Uterus (tissue), 4 donors: ENCODE measurements at places on chromosomes 2 and 18.
A peak's percentile ranks its signal among the peaks of the same experiment; 100 is the strongest.

- no peak for DNase-seq
Measured at GRCh38 chr2:149399934-149400615, 69.7 kb downstream of the LYPD6 start.

DNA sequence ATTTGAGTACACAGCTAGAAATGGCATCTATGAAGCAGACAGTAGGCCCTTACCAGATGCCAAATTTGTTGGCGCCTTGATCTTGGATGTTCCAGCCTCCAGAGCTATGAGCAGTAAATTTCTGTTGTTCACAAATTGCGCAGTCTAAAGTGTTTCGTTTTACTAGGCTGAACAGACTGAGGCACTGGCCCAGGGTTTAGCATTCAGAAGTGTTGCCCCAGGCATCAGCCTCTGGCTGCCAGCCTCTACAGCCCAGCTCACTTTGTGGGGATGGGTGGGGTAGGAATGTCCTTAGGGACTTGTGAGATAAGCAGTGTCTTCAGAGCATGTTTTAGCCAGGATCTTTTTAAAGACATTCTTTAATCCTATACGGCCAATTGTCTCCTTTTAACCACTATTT is 51.5 kb upstream of the MGAT5 start:
- no peak for DNase-seq

DNA sequence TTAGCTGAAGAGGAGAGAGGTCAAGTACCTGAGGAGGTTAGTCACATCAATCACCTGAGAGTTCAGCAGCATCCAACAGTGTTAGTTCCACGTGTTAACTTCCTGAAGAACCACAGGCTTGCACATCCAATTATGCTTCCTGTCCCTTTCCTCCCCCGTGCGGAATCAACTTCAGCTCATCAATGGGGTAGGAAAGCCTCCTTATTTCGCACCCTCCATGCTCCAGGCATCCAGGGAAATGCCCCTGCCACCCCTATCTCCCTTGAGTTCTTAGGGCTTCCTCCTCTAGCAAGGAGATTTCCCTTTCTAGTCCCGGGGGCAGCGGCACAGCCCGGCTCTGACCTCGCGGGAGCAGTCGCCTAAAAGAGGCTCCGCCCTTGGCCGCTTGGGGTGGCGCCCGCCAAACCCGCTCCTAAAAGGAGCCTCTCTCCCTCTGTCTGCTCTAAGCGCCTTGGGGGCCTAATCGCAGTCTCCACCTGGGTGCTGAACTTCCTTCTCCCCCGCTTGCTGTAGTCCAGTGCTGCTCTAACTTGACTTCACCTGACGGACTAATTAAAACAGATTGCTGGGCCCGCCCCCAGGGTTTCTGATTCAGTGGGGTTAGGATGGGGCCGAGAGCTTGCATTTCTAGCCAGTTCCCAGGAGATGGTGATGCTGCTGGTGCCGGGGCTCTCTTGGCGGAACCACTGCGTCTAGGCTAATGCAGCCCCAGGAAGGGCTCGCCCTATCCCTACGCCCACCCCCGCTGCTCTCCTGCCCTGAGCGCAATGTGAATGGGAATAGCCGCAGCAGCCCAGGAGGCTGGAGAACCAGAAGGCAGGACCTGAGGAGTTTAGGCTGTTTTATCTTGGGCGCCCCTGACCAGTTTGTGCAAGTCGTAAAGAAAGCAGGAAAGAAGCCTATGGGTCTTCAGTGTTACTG is 3.4 kb upstream of the TET3 start:
- no peak for DNase-seq

DNA sequence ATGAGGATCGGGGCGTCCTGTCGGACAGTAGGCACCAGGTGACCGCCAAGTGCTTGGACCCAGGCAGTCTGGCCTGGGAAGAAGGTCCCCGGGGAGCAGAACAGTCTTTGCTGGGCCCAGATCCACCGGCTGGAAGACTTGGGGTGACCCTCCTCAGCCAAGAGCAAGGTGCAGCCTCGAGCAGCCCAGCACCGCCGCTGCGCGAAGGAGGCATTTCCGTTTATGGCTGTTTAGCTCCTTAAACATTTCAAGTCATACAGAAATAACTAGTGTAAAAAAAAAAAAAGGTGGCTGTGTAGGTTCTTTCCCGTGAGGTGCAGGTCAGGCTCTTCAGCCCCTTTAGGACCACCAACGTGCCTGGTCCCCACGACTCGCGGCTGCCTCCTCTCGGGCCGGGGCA is 370.2 kb downstream of the CMPK2 start:
- no peak for DNase-seq

DNA sequence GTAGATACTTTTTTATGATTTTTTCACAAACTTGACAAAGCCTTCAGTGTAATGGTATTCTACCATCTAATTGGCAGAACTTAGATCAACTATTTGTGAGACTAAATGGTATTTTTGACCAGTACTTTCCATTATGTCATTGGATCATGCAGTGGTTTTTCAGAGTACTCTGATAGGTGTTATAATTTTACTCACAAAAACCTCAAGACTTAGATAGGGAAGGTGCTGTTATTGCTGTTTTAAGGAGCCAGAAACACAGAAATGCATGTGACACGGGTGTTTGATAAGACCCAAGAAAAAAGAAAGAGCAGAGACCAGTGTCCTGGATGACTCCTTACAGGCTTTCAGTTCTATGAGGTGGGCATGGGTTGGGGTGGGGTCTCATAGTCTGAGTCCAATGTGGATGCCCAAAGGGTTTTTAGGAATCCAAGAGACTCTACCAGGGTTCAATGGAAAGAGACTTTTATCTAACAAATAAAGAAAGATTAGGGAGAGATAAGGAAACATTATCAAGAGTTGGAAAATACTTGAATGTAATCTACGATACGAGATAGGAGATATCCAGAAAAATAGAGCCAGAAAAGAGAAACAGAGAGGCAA is 31.3 kb downstream of the SP140 start:
- DNase-seq: no peak

GRCh38 chr2:210884227-210884626 is 327.8 kb downstream of the CPS1 start:
- no peak for DNase-seq

DNA sequence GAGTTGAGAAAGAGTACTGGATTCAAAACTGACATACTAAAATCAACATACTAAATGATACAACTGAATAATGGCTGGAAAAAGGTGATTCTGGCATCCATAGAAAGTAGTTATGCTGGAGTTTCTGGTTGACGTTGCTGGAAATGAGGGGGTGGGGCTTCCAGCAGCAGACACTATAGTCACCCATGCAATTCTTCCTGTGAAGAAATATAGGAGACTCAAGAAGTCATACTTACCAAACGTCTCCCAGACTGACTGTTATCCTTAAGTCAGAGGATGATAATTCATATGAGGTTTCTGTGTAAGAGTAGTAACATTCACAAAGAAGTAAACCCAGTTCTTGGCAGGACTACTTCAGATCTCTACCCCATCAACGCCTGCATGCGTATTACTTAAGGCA is 23.6 kb downstream of the DTNB start:
- no peak for DNase-seq

GRCh38 chr2:153416071-153416470 is 62.5 kb downstream of the RPRM start:
- DNase-seq: no peak

DNA sequence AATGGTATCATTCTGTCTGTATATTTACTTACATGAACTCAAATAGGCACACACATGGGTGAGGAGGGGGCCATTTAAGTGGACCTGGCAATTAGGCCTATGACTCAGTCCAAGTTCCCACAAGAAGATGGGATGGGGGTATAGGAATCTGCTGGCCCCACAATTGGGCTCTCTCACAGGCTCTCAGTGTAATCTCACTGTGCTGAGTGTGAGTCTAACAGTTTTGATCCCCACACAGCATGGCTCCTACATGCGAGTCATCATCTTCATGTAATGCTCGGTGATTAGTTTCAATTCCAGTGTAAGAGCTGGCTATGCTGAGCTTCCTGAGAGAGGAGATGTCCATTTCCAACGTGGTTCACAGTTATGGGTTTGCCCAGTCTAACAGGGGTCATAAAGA is 114.0 kb downstream of the GATA6 start:
- DNase-seq: no peak

- DNase-seq: no peak
Measured at GRCh38 chr2:204871231-204871953, 326.1 kb downstream of the PARD3B start.

GRCh38 chr2:21042958-21043743 is 722 bp downstream of the APOB start:
- DNase-seq: peak; percentile 58
